ENCODE measurements at places on chromosomes 5 and 9. TPM values are rescaled to one million over a fixed set of nuclear protein-coding genes. Genes with fewer than 3 reads are reported as not detected.
A peak's percentile ranks its signal among the peaks of the same experiment; 100 is the strongest.

CFAP77 gene
- total RNA-seq: not detected

DNA sequence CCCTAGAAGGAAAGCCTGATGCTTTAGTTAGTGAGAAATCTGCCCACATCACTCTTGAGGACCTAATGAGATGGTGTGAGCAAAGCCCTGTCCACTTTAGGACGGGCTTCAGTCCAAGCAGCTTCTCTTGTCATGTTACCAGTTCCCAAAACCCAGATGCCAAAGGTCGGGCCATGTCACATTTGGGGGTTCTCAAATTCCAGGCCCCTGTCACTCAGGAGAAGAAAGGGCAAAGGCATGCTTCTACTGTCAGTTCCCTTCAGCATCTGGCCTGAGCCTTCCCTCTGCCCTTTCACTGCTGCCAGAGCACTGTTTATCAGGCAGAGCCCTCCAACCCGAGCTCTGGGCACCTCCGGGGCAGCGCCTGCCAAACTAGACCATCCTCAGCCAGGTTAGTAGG lies 556.0 kb downstream of the BNC2 start:
- DNase-seq: no peak

ACTBL2 gene
- total RNA-seq: not detected

DNA sequence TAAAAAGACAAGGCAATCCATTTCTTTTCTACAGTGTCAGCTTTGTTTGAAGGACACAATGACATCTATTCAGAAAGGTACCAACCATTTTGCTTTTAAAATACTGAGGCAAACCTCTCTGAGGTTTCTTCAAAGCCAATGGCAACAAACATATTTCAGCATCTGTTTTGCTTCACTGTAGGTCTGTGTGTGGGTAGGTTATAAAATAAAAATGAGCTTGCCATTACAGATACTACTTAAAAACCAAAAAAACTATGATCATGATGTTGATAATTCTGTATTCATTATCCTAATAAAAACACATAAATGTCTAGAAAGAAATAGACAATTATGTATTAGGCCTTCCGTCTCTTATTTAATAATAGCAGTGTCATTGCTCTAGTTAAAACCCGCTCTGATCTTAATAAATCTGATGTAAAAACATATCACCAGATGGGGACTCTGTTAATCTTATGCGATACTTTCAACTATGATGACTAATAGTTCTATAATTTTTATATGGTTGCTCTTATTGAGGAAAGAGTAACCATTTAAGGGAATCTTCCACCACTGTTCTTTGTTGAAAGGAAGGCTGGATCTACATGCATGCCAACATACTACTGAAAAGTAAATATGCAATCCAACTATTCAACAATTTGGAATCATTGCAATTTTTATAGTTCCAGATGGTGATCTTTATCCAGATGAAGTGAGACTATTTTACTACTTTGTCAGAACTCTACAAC lies 647.2 kb downstream of the PDE4D start:
- no peak for DNase-seq

DNA sequence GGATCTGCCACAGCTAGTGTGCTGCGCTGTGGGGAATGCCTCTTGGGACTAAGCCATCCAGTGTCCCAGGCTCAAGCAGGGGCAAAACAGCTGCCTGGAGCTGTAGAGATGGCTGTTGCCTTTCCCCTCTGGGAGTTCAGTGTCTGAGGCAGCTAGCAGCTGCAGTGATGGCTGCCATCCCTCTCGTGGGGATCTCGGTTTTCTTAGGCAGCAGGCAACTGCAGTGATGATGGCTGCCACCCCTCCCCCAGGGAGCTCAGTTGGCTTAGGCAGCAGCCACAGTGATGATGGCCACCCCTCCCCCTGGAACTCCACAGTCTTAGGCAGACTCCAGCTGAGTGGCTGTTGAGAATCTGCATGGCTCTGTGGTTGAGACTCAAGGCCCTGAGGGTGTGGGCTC lies 1389.2 kb upstream of the NUDT12 start:
- DNase-seq: no peak

CLIC3 gene
- total RNA-seq: not detected

- DNase-seq: peak; percentile 36
Measured at GRCh38 chr9:129225815-129226214, 47.8 kb upstream of the IER5L start.

- DNase-seq: no peak
Measured at GRCh38 chr9:126055381-126055985, 271.1 kb upstream of the MVB12B start.

TMEM252 gene
- total RNA-seq: not detected

- no peak for DNase-seq
Measured at GRCh38 chr5:134063188-134063820, 51.2 kb upstream of the TCF7 start.

IL3 gene
- not detected for total RNA-seq

GMCL2 gene
- not detected for total RNA-seq

- DNase-seq: no peak
Measured at GRCh38 chr5:121870489-121870888, 18.8 kb downstream of the FTMT start.

MYO10 gene
- total RNA-seq: 162 TPM

DNA sequence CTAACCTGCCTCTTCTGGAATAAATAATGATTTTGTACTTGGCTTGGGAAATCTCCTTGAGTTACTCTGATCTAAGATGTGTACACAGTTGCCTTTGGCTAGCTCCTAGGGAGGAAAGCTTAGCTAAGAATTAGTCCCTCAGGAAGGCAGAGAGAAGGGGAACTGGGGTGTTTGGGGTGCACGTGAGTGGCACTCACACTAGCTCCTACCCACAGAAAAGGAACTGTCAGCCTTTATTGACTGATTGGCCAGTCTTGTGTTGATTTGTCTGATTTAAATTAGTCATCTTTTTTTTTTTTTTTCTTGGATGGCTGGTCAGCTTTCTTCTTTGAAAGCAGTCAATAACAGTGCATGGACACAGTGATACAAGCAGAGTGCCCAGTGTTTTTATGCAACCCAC lies 107.7 kb downstream of the DMRT2 start:
- no peak for DNase-seq

GRCh38 chr5:128493657-128494329 lies 44.3 kb downstream of the FBN2 start:
- no peak for DNase-seq

DNA sequence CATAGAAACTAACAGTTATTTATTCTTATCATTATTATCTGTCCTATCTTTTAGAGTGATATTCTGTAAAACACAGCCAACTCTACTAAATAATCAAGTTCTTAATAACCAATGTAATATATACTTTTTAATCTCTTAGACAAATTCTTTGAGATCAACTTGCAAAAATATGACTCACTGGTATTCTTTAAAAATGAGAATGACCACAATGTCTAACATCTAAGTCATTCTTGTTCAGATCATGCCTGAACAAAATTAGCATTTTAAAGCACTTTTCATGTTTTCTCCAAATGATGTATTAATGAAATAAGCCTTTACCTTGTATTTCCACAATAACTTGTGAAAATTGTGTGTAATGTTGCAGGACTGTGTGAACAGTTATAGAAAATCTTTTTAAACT lies 356.9 kb upstream of the RGMB start:
- no peak for DNase-seq

- no peak for DNase-seq
Measured at GRCh38 chr5:37249815-37250164, 614 bp upstream of the CPLANE1 start.

DNA sequence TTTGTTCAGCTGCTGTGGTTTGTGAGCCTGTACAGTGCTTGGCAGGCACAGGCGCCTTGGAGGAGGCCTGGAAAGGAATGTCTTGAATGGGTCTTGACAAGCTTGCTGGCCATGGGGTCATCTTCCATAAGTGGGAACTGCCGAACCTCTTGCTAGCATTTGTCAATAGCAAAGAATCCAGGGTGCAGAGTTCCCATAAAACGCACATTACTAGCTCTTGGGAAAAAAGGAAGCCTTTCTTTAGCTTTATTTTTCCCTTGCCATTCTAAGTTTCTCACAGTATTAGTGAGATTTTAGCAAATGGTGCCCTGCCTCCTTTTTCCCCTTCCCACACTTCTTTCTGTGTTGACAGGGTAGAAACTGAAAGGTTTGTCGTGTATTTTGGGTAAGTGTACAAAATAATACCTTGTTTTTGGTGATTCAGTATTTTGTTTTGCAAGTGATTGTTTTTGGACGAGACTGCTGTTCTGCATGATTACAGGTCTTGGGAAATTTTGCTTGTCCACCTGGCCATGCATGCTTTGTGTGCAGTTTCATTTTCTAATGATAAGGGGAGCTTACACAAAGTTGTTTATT lies 82.0 kb downstream of the ADGRV1 start:
- DNase-seq: peak; percentile 51

DNA sequence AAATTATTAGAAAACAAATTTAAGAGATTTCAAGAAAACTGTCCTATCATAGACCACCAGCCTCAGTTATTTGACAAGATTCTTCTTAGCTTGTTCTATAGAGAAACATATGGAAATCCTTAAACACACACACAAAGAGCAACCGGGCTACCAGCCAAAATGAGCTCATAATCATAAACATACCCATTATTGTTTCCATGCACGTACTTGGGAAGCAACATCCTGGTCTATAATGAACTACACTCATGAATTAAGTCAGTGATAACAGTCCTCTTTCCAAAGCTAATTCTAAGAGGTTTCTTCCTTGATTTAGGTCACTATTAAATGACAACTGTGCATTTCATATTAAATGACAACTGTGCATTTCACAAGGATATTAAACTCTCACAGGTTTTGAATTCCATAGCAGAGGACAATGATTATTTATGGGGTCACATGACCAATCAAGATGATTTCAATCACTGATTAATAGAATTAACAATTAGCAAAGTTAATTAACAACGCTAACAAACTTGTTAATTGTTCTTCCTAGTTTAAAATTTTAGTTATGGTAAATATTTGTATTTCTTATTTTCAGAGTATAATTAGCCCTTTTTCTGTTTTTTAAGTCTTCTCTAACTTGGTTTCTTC lies 77.0 kb downstream of the OXCT1 start:
- DNase-seq: no peak

Measured in body of pancreas (tissue), 4 donors.